ENCODE measurements at places on chromosomes 3 and 15.

DNA sequence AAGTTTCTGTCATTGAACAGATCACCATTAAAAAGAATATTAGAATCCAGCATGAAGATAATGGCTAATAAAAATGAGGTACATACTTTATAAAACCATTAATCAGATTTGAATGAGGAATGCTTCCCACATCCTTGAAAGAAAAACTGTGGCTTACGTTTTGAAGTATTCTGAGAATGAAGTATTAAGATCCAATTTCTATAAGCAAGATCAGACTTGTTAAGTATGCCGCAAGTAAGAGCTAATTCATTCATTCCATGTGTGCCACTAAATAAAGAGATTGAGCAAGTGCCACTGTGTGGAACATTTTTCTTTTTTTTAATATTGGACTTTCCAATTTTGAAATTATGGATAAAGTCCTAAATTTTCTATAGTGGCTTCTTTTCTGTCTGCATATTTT lies 30.6 kb downstream of the NMD3 start:
- DNase-seq, result no peak

- DNase-seq, result no peak
Observed at GRCh38 chr3:99625643-99626416, 12.6 kb upstream of the COL8A1 start.

GRCh38 chr3:5035113-5035512 lies 55.9 kb downstream of the BHLHE40 start:
- DNase-seq, result no peak

- DNase-seq, result no peak
Observed at GRCh38 chr3:188829576-188829975, 342.2 kb upstream of the TPRG1 start.

DNA sequence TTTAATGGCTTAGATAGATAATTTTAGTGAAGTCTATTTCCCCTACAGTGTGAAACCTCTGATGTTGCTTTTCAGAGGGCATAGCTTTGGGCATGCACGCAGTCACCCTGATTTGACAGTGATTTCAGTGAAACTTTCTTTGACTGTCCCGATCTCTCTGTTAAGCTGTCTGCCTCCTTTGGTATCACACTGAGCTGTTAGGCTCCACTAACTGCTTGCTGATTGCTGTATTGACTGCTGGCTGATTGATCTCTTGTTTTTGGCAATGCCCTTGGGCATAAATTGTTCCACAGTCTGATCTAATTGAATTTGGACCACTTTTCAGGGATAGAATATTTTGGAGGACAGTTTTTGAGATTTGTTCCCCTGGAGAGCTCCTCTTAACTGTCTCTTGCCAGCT lies 68.5 kb upstream of the CCDC54 start:
- DNase-seq, result no peak

DNA sequence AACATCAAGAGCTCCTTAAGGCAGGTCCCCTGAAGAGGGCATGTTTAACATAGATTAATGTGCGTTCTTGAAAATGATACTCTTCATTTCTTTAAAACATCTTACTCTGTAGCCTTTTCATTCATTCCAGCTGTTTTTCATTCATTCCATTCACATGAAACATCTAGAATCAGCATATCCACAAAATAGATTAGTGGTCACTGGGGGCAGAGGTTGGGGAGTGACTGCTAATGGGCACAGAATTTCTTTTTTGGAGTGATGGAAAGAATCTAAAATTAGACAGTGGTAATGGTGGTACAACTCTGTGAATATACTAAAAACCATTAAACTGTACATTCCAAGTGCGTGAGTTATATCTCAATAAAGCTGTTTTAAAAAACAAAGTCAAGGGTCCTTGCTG lies 15.4 kb upstream of the CXCR6 start:
- DNase-seq, result no peak

DNA sequence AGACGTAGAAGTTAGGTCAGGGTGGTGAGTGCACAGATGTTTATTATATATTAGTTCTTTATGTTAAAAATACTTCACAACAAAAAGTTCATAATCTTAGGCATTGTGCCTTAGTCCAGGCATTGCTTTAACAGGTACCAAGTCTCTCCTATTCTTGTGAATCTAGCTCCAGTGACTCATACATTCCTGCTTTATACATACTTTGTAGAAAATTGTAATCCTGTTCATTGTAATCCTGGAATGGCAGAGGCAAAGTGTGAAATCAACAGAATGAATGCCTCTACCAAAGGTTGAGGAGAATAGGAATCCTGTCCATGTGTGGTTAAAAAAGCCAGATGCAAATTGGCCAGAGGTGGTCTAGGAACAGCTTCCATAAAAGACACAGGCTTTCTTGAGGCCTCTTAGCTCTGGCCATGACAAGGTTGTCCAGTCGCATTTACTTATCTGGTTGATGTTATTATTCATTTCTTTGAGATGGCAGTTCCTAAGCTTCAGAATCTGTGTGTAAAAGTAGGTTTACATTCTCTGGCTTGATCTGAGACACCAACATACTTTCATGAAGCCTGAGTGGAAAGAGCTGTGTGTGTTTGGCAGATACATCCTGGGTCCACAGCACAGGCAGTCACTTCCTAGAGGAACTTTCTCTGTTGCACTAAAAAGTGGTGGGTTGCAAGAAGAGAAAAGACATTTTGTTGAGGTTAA lies 109.0 kb downstream of the CDIN1 start:
- DNase-seq, result no peak

- DNase-seq, result no peak
Observed at GRCh38 chr15:40115670-40116093, 7.0 kb upstream of the BMF start.

GRCh38 chr3:153052096-153052460 lies 109.9 kb upstream of the RAP2B start:
- DNase-seq, result no peak

GRCh38 chr15:95449230-95449628 lies 881.3 kb upstream of the NR2F2 start:
- no peak for DNase-seq

GRCh38 chr3:80771085-80771484 lies 990.4 kb downstream of the GBE1 start:
- DNase-seq, result no peak

DNA sequence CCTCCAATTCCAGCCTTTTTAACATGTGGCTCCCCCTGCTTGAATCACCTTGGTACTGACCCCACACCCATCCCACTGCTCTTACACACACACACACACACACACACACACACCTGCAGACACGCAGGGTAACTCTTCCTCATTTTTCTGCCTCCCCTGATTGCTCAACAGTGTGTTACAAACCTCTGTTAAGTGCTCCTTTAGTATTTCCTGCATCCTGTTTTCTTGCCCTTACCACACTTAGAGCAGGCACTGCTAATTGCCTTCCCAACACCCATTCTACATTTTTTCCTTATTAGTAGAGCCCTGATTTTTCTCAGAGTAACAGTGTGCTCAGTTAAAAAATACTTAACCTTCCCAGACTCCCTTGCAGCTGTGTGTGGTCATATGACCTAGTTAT lies 184.0 kb downstream of the EBLN2 start:
- DNase-seq, result no peak

- no peak for DNase-seq
Observed at GRCh38 chr15:25875566-25875965, 12.4 kb upstream of the ATP10A start.

- DNase-seq, result no peak
Observed at GRCh38 chr15:66484539-66485112, 12.9 kb downstream of the SNAPC5 start.

DNA sequence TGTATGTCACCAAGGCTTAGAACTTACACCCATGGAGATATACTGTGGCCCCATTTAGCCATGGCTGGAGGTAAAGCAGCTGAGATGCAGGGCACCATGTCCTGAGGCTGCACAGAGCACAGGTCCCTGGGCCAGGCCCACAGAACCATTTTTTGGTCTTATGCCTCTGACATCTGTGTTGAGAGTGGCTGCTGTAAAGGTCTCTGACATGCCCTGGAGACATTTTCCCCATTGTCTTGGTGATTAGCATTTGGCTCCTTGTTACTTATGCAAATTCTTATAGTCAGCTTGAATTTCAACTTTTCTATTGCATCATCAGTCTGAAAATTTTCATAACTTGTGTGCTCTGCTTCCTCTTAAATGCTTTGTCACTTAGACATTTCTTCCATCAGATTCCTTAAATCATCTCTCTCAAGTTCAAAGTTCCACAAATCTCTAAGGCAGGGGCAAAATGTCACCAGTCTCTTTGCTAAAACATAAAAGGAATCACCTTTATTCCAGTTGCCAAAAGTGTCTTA lies 701.3 kb downstream of the EPHA3 start:
- DNase-seq, result no peak

DNA sequence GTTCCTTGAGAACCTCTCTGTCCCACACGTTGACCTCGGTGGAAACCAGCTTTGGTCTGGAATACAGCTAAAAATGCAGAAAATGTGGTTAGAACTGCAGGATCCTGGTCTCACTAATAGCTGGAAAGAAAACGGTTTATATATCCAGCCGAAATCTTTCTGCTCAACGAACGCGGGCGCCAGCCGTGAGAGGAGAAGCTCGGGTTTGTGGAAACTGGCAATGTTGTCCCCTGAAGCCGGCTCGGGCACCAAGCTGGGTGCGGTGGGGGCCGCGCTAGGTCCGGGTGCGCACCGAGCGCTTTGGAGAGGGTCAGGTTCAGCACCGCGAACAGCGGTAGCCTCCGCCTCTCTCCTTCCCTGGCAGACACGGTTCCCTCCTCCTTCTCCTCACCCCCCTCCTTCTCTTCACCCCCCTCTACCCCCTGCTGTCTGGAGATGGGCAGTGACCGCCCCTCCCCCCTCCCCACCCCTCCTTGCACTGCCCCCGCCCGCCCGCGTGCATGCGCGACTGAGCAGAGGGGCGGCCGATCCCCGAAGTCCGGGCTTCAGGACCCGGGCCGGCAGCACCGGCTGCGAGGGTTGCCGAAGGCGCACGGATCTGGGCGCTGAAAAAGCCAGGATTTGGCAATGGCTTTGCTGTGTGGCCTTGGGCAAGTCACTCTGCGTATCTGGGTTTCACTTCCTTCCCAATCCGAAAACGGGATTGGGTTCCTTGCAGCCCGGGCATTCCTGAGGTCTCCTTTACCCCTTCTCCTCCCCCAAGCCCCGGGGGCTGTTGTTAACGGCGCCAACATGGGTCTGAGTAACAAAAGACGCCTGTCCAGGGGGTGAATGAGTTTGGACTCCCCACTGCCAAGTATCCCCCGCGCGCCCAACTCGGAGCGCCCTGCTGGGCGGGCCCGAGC lies at the start of gene SKOR1:
SKOR1 (plus strand) TSS at position 534 of the 905 bp plus-strand sequence; CDS start at position 628, 94 bp downstream.
- DNase-seq, result no peak

GRCh38 chr3:191391861-191392808 lies 61.8 kb upstream of the UTS2B start:
- DNase-seq, result no peak

DNA sequence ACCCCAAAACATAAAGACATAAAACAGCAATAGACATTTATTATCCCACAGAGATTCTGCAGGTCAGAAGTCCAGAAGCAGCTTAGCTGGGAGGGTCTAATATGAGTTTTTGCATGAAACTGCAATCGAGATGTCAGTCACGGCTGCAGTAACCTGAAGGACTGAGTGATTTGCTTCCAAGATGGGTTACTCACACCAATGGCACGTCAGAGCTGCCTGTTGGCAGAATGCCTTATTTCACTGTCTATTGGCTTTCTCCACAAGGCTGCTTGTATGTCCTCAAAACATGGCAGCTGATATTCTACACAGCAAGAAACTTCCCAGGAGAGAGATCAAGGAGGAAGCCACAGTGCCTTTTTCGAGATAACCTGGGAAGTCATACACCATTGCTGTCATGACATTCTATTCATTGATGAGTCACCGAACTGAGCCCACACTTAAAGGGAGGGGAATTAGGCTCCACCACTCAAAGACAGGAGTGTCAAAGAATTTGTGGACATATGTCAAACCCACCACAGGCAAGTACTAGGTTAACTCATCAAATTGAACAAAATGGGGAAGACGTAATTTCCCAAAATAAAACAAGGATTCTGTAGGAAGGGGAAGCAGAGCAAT lies 122.2 kb downstream of the SYNPR start:
- no peak for DNase-seq

DNA sequence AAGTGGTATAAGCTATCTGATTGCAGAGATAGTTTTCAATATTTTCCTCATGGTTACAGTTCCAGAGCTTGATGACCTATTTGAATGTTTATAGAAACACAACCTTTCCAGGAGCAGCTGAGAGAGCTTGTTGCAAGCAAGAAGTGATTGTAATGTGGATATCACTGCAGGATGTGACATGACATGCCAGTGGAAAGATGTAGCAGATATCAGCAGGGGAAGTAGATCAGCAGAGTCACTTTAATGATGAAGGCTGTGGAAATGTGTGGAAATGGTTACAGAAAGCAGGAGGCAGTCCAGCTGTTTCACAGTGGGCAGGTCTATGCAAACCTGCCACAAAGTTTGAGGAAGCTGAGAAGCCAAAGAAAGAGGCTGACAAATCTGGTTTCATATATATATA lies 21.0 kb downstream of the TMEM158 start:
- no peak for DNase-seq

- DNase-seq, result no peak
Observed at GRCh38 chr15:61069394-61070075, 159.6 kb downstream of the RORA start.
